CD4-positive, alpha-beta memory T cell (primary cell): ENCODE measurements at places on chromosomes 12 and 14.

DNA sequence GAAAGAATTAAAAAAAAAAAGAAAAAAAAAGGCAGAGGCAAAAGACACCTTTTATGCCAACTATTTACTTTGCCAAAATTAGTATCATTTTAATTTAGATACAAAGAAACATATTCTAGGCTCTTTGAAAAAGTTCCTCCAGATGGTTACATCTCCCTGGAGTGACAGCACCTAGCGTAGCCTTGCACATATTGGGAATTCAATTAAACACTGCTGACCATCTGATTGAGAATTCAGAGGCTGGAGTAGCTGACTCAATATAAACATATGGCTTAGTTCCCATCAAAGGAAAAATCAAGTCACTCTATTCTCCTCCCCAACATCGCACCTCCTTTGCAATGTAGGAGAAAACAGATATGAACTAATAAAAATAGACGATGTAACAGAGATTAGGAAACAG, 36.4 kb downstream of the ANKS1B start:
- no peak for DNase-seq

GRCh38 chr14:87457720-87458119, 535.3 kb downstream of the GALC start:
- no peak for DNase-seq

GRCh38 chr12:11902525-11902875, 168.2 kb upstream of the BCL2L14 start:
- DNase-seq = no peak

DNA sequence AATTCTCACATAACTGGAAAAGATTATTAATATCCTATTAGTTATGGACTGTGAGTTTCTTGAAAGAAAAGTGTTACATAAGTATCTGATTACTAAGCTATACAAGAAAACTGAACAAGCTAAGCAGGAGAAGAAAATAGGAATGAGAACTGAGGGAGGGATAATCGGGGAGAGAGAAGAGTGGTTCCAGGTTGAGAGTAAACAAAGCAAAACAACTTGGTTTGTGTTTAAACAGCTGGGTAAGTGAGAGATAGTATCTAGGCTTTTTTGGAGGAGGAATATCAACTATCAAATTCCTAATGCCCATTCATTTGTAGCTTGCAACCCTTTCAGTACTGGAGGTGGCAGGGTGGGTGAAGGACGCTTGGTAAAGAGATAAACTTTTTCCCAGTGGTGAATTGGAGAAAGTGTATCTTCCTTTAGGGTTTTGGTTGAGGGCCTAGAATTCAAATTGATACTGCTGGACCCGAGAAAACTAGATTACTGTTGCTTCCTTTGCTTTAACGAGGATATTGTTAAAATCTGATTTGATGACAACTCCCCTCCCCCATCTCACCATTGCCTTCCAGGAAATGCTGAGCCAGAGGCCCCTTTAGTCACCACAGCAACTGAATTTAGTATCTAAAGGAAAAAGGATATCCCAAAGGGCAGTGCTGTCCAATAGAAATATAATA, 2.0 kb upstream of the SLC2A3 start:
- no peak for DNase-seq

- DNase-seq = no peak
Observed at GRCh38 chr12:83629931-83630330, 943.2 kb downstream of the TMTC2 start.

GRCh38 chr14:61527325-61528100, 167.8 kb upstream of the HIF1A start:
- DNase-seq = no peak

GRCh38 chr14:92510972-92511371, 2.6 kb upstream of the RIN3 start:
- DNase-seq = no peak

- DNase-seq = no peak
Observed at GRCh38 chr12:13576935-13577500, 380.5 kb downstream of the EMP1 start.

- DNase-seq = peak; percentile 26
Observed at GRCh38 chr12:10722502-10722904, 620 bp downstream of the YBX3 start.

- no peak for DNase-seq
Observed at GRCh38 chr14:90785471-90785870, 30.8 kb downstream of the TTC7B start.
